ENCODE measurements at places on chromosomes 6 and 20.

DNA sequence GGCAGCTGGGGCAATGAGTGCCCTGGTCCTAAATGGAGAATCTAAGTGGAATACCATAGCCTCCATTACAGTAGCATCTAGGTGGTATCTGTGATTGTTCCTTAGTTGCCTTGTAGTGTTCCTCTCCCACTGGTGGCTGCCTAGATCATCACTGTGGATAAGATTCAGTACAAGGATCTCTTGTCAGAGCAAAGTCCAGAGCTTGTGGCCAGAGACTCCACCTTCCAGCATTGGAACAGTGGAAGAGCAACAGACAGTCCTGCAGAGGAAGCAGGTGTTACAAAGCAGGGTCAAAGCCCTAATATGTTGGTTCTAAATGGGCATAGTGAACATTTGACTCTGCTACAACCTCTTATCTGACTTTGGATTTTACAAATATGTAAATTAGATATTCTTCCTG lies 194.1 kb upstream of the GRIK2 start:
- DNase-seq, result no peak

GRCh38 chr6:142952614-142953013 lies 7.6 kb upstream of the HIVEP2 start:
- DNase-seq, result no peak

DNA sequence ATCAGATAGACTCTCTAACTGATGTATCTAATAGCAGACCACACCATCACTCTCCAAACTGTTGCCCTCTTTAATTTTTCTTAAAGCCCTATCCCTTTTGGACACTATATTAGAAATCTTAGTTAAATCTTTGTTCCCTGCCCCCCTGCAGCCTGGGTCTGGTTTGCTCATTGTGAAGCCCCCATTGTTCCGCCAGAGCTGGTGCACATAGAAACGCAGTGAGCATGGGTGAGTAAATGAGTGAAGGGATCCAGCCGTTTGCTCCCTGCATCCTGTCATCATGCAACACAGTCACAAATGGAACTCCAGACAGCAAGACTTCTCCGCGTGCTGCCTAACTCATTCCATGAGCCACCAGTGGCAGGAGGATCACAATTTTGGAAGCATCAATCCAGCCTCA lies 402.5 kb downstream of the PREX1 start:
- DNase-seq, result no peak

DNA sequence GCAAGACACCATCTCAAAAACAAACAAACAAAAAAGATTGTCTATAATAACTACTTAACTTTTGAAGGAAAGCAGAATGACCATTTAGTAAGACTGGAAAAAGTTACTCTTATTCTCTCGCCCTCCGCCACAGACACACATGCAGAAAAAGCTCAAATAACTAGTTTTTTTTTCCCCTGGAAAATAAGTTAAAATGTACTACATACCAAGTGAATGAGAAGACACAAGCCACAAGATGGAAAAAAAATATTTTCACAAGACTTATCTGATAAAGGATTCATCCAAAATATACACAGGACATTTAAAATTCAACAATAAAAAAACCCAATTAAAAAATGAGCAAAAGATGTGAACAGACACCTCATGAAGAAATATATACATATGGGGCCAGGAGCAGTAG lies 31.9 kb downstream of the NUDT3 start:
- no peak for DNase-seq

- DNase-seq, result no peak
These were observed 55.6 kb upstream of the FOXC1 start for GRCh38 chr6:1554141-1554475.

Data from activated T-cell treated with anti-CD3 and anti-CD28 coated beads for 24 hours (primary cell).